ENCODE measurements at places on chromosomes 2 and 18.

GRCh38 chr2:40243581-40244187, 208.2 kb downstream of the SLC8A1 start:
- no peak for DNase-seq

DNA sequence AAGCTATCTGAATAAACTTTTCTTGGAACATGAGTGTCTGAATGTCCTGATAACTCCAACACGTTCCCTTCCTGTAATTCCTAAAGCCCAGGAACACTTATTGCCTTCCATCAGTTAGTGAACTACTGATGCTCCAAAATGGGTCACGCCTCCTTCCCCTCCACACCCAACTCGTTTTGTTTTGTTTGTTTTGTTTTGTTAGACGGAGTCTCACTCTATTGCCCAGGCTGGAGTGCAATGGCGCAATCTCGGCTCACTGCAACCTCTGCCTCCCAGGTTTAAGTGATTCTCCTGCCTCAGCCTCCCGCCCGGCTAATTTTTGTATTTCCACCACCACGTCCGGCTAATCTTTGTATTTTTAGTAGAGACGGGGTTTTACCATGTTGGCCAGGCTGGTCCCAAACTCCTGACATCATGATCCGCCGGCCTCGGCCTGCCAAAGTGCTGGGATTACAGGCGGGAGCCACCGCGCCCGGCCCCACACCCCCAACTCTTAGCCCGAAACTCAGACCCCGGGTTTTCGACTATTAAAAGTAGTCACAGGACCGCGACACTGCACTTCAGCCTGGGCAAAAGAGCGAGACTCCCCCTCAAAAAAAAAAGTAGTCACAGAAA, 774 bp downstream of the IER3IP1 start:
- DNase-seq: no peak

DNA sequence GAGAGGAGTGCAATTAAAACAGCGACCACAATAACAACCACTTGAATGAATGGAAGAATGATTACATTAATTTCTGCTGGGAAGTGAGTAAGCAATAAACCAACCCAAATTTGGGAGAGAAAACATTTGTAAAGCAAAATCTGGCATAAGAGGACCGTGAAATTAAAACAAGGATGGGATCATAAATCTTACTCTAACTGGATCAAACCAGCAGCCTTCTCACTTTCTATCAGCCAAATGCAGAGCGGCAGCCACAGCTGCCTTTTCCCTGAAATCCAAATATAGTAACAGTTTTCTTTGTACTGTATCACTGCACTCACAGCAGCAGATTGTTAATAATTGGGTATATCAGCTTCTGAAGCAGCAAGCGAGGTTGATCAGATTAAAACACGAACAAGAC, 245.2 kb upstream of the REG3G start:
- no peak for DNase-seq

- no peak for DNase-seq
Measured at GRCh38 chr2:45212953-45213635, 203.8 kb upstream of the SIX2 start.

DNA sequence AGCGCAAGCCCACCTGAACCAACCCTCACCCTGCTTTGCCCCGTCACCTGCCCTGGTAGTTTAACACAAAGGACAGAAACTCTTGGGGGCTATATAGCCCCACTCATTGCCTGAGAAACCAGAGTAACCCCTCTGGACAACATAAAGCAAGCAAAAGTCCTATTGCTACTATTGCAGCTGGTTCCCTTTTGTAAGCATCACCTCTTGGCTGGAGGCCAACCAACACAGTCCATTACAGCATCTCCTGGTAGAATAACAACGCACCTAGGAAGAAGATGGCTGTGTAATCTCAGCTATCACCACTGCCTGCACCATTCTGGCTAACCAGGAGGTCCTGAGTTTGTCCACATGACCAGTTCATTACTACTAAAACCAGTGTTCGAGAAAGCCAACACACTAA, 36.4 kb downstream of the FLACC1 start:
- no peak for DNase-seq

GRCh38 chr2:19987936-19988335, 2.0 kb downstream of the WDR35 start:
- DNase-seq: no peak

- no peak for DNase-seq
Measured at GRCh38 chr2:172345956-172346555, 81.3 kb upstream of the ITGA6 start.

DNA sequence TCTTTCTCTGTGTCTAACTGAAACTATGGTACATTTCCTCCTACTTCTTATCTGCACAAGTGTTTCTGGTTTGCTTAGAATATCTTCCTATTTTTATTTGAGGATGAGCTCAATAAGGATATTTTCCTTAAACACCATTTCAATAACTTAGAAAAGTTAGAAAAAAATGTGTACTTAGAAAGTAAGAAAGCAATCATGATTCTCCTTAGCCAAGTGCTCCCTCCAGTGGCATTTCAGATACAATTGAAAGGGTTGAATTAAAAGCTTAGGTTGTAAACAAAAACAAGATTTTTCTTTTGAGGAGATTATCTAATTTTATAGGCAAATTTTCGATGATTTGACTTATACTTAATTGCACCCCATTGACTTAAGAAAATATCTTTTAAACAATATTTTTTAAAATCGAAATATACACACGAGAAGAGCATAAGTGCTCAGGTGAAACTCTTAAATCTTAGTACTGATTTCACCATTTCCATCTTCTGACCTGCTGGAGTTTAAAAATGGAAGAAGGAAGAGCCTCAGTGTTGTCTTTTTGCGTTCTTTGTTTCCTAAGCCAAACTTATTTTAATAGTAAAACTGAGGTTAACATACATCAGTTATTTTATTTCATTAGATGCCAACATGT, 26.9 kb downstream of the C18orf63 start:
- DNase-seq: peak; percentile 70

DNA sequence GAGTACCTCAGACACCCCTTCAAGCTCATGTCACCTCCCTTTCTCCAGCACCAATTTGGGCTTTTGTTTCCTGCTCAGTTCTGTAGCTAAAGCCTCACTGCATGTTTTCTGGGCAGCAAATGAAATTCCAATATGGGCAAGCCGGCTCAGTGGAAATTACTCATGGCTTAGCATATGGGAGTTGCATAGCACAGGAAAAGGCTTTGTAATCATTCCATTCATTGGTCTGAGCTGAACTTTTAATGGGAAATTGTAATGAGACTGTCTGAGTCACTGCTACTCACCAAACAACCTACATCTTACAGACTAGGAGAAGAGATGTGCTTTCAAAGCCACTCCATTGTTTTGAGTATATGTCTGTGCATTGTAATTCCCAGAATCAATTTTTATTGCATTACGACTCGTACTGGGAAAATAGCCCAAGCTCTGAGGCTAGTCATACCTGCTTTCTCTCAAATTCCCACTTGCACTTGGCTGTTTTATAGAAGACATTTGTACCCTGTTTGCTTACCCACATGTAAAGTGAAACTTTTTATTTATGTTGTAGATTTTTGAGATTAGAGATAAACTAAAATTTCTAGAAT, 139.5 kb upstream of the LRATD1 start:
- no peak for DNase-seq

- DNase-seq: no peak
Measured at GRCh38 chr2:233690444-233690843, 2.2 kb upstream of the UGT1A6 start.

GRCh38 chr2:151853070-151853758, 25.0 kb upstream of the ARL5A start:
- no peak for DNase-seq

DNA sequence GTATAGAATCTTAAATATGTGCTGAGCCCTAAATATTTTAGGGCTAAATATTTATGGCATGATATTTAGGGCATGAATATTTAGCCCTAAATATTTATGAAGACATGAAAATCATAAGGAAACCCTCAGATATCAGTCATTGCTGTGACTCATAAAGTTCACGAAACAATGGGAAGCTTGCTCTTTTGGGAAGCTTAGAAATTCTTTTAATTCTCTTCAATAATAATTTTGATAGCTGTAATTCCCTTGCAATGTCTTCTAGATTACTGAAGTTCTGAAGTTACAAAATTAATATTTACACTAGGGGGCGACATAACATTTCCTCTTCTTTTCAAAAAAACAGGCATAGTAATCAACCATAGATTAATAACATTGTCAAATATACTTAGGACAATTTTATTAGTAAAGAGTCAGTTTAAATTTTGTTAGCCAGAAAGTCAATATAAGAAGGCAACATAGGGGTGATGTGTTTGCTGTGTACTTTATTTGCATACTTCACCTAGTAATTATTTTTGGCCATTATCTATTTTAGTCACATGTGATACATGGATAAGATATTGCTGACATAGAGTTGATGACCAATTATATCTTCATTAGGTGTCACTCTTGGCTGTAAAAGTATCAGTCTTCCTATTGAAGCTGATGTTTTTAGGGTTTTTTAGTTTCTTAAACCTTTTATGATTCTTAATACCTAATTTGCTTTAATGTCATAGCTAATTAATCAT, 13.2 kb downstream of the ZNF804A start:
- DNase-seq: peak; percentile 71

DNA sequence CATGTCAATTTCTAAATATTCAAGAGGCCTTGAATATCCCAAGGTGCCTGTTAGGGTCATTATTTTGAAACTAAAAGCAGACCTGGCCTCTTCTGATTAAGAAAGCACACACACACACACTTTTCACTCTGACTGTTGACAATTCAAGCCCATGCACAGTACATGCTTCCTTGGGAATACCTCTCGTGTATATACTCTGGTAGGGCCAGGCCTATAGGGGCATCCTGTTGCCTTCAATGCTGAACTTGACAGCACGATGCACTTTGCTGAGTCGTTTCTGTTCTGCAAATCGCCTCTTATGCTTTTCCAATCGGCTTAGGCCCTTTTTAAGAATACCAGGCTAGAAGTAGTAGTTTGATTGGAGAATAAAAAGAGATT, 40.6 kb downstream of the IWS1 start:
- DNase-seq: no peak

DNA sequence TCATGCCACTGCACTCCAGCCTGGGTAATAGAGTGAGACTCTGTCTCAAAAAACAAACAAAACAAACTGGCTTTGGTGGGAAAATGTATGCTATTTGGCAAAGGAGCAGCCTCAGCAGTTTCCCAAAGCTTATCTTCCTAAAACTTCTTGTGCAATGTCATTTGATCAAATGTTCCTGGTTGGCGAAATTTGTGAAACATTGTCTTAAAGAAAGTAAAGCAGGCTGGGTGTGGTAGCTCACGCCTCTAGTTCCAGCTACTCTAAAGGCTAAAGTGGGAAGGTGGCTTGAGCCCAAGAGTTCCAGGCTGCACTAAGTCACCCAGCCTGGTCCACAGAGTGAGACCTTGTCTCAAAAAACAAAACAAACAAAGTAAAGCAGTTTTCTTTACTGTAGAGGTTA, 17.3 kb upstream of the TAF4B start:
- DNase-seq: no peak

GRCh38 chr2:240930096-240930630, 24.0 kb downstream of the CROCC2 start:
- DNase-seq: no peak

DNA sequence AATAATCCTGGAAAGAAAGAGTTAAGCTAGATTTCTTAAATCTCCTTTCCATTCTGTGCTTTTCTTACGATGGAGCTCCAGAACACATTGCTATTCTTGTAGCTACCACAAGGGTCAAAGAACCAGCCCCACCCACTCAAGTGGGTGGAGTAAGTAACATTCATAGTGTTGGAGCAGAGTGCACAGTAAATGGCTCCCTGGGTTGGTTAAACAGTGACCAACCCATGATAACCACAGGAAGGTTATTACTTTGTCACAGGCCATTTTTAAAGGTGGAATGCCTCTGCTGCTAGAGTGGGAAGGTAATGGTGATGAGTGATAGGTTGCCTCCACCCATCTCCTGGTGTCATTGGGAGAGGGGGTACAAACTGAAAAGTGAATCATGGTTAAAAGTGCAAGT, 13.9 kb downstream of the ARPC2 start:
- peak; percentile 70 for DNase-seq

GRCh38 chr2:212005085-212005671, 533.4 kb downstream of the ERBB4 start:
- no peak for DNase-seq

DNA sequence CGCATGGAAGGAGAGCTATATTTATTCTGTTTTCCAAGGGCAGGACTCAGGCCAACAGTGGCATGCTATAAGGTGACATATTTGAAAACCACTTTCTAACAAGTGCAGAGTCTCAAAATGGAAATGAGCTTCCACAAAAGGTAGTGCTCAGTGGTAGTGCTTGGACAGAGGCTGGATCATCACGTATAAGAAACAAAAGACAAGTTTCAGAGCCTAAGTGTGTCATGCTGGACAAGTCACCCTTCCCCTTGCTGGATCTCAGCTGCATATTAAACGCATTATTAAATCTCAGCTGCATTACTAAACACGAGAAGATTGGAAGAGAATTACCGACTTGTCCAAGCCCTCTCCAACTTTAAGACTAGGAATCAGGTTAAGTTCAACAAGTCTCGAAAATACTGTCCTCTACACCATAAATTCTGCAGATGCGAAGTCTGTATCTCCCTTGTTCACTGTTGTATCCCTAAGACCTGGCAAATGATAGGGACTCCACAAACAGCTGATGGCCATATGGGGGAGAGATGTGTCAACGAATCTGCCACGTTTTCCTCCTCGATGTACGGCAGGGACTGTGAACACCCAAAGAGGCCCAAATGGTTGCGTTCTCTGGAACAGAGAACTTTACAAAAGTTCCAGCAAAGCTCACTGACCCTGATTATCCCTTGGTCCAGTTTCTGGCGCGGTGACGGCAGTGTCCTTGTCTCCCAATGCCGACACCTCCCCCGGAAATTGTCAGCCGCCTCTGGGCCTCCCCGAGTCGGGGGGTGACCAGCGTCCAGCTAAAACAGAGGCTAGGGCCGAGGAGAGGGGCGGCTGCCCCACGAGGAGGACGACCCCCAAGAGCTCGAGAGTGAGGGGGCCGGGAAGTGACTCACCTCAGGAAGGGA, 611 bp downstream of the NOL10 start:
- no peak for DNase-seq

GRCh38 chr2:143229411-143229810, 100.2 kb downstream of the ARHGAP15 start:
- DNase-seq: no peak

DNA sequence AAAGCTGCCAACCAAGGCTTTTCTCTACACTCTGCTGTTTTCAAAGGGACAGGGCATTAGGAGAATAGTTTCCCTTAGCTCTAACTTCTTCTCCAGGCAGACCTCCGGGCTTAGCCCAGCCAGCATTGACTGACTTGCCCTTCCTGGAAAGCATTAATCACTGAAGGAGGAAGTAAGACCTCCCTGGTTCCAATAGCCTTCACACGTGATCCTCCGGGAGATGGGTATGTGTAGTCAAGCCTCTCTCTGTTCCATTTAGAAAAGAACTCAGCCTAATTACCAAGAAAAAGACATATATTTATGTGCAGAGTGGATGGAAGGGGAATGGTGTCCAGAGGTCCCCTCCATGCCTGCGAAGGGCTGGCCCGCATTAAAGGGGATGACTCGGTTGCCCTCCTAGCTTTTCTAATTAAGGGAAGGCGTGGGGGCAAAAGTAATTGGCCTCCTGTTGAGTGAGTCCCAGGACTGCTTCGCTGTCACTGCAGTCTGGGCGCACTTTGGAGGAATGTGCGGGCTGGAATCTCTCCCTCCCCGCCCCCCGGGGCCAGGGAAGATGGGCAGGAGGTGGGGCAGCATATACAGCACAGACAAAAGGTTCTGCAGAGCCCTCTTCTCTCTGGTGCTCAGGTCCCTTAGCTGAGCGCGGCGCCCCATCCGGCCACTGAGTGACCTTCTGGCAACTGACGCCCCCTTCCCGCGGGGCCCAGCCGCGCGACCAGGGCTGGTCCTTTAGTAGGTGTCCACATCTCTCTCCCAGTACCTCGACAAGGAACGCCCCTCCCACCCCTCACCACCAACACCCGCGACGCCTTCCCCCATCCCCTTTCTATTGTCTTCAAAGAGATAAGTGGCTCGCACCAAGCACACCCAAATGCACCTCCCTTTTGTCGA, 686.0 kb downstream of the NRXN1 start:
- no peak for DNase-seq

Measured in common myeloid progenitor, CD34-positive (primary cell).